ENCODE measurements at places on chromosomes 11 and 22. TPM values are rescaled to one million over a fixed set of nuclear protein-coding genes. Genes with fewer than 3 reads are reported as not detected.

The UPB1 gene
- polyA plus RNA-seq: 0.15 TPM

GRCh38 chr22:31940506-31940905 is 3.8 kb upstream of the YWHAH start:
- no peak for DNase-seq

The TBC1D22A gene
- 13.2 TPM for polyA plus RNA-seq

The ZBED4 gene
- 3.5 TPM for polyA plus RNA-seq

- no peak for DNase-seq
These were observed 30.2 kb downstream of the C11orf91 start for GRCh38 chr11:33670250-33671011.

The KCNJ11 gene
- polyA plus RNA-seq: 0.31 TPM

- DNase-seq: no peak
These were observed 33.0 kb upstream of the CKAP5 start for GRCh38 chr11:46879056-46879585.

All from ovary (tissue), 10 donors.